GF-D8 (cell line): ENCODE measurements at places on chromosomes 5 and 9.

- no peak for DNase-seq
Measured at GRCh38 chr9:135618866-135619598, 20.3 kb downstream of the GLT6D1 start.

DNA sequence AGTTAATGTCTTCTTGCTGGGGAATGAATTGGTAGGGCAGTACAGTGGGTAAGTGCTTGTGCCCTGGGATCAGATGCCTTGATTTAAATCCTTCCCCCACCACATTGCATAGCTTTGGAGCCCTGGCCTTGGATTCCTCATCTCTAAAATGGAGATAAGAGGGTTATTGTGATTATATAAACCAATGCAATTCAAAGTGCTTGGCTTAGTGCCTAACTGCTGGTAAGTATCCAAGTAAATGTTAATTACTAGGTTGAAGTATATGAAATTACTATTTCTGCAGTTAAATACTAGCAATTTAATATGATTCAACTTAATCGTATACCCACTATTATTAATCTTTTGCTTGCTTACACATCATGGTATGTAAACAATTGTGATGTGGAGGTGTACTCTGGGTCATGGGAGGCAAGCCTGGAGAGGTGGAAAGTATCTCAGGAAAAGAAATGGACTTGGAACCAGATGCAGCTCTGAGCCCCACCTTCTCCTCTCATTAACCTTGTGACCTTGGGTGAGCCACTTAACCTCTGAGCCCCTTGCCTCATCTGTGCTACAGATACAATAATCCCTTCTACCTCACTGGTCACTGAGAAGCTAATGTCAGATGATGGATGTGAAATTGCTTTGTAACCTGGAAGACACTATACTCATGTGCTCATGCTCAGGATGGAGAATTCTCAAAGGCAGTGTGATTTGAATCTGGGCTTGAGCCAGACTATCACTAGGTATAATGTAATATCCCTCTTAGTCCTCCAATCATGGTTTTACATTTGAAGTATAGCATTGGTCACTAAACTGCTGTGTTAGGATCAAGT is 23.8 kb downstream of the NEUROG1 start:
- DNase-seq = no peak

DNA sequence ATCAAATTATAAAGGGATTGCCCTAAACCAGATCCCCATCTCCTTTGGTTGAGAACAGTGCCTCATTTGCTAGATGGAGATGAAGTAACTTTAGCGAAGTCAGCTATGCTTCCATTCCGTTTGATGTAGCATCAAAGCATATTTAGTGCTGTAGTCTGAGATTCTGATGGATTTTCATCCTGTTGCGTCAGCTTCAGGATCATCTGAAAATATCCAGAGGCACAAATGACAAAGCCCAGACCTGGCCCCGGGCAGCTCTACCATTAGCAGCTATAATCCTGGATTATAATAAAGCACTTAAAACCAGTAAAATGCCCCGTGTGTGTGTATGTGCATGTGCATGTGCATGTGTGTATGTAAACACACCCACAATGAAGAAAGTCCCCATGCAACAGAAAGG is 44.7 kb downstream of the ERAP1 start:
- DNase-seq = no peak

DNA sequence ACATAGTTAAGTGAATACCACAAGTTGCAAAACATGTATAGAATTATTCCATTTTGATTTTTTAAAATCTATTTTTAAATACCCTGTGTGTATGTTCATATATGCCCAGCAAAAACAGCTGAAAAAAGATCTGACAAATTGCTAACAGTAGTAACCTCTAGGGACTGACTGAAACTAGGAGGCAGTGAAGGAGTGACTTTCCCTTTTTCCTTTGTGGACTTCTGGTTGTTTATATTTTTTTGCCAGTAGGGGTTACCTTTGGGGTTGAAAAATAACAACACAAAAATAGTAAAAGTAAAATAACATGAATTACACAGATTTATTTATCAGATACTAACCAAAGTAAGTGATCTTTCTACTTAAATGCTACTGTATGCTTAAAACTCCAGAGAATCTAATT is 2.9 kb downstream of the MEGF9 start:
- no peak for DNase-seq

- no peak for DNase-seq
Measured at GRCh38 chr9:92934321-92934720, 13.0 kb upstream of the FGD3 start.

DNA sequence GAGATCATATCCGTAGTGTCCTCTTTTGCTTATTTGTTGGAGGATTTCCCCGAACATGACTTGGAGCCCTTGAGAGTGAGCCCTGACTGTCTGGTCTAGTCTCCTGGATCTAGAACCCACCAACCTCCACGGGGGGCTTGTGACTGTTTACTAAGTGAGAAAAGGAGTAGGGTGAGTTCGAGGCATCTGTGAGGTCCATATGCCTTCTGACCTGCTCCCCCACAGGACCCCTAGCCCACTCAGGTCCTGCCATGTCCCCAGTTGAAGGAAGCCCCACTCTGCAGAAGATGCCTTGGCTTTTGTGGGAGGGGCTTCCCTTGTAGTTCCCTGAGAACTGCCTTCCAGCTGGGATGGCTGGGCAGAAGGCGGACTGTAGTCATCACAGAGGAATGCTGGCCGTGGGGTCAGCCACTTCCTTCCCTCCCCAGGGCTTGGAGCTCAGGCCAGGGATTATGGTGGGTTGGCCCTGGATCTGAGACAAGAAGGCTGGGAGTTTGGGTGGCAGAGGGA is 7.0 kb upstream of the IRF1 start:
- DNase-seq = no peak
